Stimulated activated CD4-positive, alpha-beta T cell treated with anti-CD3 and anti-CD28 coated beads, Interleukin-12 subunit alpha, Interleukin-12 subunit beta, amount 100 ng/mL, for 24 hours (primary cell): ENCODE measurements at places on chromosomes 4 and X.
A peak's percentile ranks its signal among the peaks of the same experiment; 100 is the strongest.

DNA sequence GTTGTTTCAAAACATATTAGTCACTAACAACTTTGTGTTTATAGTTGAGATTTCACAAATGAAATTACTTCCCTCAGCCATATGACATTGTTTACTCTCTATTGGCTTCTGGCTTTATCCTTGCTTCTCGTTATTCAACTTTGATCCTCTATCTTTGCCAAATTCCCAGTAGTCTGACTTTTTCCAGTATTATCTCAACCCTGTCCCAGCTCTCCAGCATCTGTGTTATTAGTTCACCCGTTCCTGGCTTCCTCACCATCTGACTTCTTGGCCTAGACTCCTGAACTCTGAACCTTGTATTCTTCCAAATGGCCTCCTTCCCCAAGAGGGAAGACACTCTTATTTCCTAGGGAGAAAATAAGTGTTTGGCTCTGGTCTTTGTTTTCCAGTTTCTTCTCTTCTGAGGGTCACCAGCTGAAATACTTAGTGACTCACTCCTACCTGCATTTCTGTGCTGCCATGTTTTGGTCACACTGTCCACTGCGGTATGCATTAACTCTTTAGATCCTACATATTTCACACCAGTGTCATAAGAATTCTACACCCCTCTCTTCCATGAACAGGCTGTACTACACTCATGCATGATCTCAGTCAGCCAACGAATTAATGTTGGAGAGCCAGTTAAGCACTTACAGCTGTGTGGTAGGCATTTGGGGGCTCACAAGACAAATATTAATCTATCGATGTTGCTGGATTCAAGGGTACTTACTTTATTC is 17.0 kb upstream of the ARHGAP24 start:
- no peak for DNase-seq

- no peak for DNase-seq
Measured at GRCh38 chr4:34258176-34258575, 1986.1 kb downstream of the ARAP2 start.

GRCh38 chr4:15695729-15696128 is 7.1 kb upstream of the BST1 start:
- no peak for DNase-seq

DNA sequence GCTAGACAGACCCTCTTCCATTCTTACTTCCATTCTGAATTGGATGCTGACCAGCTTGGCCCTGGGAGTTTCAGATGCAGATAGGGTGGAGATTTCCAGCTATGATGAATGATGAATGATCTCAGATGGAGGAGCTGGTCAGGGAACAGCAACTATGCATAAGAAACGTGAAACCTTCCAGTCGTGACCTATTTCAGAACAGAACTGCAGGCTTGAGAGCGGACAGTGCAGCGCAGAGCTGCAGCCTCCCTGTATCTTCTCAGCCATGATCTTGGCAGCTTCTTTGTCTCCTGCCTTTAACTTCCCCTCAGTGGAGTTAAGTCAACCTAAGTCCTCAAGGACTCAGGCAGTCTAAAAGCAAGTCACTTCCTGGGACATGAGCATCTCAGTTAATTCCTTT is 43.3 kb upstream of the HAND2 start:
- DNase-seq = no peak

GRCh38 chrX:50707405-50707804 is 106.6 kb downstream of the SHROOM4 start:
- DNase-seq = no peak

- no peak for DNase-seq
Measured at GRCh38 chr4:5746829-5747737, 36.1 kb downstream of the EVC start.

DNA sequence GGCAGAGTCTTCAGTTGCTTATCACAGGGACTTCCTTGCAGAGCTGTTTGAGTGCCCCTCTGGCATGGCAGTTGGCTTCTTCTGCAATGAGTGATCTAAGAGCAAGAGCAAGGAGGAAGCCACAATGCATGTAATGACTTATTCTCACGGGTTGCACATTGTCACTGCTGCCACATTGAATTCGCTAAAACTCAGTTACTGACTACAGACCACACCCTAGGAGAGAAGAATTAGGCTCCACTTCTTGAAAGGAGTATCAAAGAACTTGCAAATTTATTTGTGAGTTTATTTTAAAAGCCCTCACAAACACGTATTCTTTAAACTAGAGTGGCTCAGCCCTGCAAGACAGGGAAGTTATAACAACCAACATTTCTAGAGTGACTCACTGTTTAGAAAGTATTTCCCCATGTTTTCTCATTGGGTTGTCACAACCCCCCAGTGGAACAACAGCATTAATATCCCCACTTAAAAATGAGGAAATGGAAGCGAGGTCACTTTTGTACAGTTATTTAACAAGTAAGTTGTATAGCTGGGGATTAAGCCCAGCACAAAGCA is 32.4 kb upstream of the RBPJ start:
- DNase-seq = peak; percentile 6

DNA sequence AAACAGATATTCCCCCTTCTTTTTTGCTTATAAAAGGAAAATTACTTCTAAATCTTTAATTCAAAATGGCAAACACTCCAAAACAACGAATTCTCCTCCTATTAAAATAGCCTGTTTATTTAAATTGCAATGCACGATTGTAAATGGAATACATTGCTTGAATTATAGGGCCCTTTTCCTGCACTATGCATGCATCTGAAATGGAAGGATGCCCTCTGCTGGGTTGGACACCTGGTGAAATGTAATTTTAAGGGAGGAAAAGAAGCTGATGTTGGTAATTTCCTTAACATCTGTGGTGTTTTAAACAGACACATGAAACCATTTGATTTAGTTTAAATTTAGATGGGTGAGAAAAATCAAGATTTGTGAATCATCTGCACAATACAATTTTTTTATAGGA is 72.8 kb downstream of the GRXCR1 start:
- DNase-seq = no peak

- no peak for DNase-seq
Measured at GRCh38 chr4:76729980-76730379, 168.0 kb downstream of the SOWAHB start.

DNA sequence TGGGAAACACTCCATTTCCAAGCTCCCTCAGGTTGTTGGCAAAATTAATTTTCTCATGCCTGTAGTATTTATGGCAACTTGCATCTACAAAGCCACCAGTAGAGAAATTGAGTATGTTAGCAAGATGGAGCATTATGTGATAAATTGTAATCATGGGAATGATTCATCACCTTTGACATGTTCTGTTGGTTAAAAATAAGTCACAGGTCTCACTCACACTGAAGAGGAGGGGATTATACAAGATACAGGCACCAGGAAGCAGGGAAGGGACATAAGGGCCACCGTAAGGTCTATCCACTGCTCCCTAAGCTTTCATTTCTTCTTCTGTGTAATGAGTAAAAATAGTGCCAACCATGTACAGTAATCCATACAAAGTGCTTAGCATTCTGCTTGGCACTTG is 313.0 kb downstream of the GBA3 start:
- DNase-seq = no peak

DNA sequence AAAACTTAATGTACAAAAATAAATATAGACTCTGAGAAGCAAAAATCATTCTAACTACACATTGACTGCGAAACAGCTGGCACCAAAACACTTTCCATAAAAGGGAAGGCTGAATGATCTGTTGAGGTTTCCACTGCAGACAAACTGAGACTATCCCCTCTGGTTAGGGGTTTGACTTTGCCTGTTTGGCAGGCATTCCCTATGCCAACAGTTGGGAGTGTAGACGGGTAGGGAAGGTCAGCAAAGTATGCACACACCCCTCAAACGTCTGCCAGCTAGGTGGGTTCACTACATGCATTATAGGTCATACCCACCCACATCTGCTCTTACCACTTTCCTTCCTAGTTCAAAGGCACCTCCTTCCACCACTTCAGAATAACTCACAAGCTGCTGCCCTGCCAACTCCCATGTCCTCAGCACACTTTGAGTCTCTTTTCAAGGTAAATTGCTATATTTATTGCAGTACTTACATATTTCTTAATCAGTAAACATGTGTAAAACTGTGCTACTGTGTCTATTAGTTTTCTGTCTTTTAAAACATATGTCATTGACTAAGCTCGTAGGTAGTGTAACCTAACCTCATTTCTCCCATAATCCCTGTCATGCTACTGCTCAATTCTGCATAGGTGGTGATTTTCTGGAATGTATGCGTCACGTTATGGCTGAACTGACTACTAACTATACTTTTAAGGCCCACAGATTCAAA is 12.4 kb downstream of the CTSO start:
- DNase-seq = no peak

DNA sequence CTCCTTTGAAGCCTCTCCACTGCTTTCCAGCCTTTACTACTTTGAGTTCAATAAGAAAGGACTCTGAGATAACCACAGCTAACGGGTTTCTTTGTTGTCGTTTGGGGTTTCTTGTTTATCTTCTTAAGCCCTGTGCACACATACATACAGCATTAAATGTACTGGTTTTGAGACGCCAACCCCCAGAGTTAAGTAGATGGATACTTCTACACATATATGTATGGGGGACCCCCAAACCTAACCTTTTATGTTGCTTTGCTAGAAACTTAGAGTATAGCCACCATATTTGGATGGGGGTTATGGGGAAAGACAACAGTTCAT is 697 bp downstream of the CEP135 start:
- no peak for DNase-seq

DNA sequence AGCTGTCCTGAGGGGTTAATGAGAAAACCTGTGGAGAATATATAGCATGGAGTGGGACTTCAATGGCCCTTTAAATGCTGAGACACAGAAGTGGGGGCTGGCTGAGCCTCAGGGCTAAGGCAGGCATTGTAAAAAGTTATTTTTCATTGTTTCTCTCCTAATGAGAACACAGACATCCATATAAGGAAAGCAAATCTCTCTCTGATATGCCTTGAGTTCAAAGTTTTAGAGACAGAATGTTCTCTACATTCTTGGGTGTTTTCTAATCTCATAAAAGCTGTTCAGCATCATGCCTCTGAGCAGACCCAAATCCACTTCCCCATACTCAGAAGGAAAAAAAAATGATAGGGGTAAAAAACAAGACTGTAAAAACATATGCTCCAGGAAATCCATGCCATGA is 16.8 kb upstream of the RAB40A start:
- no peak for DNase-seq

GRCh38 chr4:54400802-54401201 is 171.7 kb downstream of the PDGFRA start:
- DNase-seq = no peak

- DNase-seq = no peak
Measured at GRCh38 chrX:33087411-33087810, 123.9 kb downstream of the DMD start.

DNA sequence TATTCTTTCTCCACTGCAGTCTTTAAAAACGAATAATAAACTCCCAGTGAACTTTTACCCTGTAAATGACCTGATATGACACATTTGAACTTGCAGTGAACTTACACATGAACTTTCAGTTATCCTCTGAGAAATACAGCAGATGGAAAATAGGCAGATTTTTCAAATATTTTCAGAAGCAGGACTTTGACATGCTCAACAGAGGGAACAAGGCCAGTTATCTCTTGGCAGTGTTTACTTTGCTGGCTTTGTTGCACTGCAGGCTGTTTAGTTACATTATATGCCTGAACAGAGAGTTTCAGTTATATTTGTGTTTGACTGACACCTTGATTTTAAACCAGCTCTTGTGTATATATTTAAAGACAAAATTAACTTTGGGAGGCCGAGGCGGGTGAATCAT is 47.6 kb upstream of the FGG start:
- no peak for DNase-seq

GRCh38 chr4:24912252-24913118 is at the start of gene CCDC149:
Gene CCDC149, minus strand, starts transcription at chr4:24913042. Its CDS starts 178 bp downstream, at chr4:24912864.
- no peak for DNase-seq

GRCh38 chr4:134624365-134624764 is 422.8 kb upstream of the PABPC4L start:
- DNase-seq = no peak

GRCh38 chrX:44483965-44484606 is 58.6 kb downstream of the FUNDC1 start:
- DNase-seq = no peak

GRCh38 chr4:55437823-55438222 is 42.1 kb downstream of the TMEM165 start:
- DNase-seq = no peak

GRCh38 chr4:38534344-38535045 is 129.5 kb upstream of the KLF3 start:
- DNase-seq = no peak

GRCh38 chrX:125131164-125131563 is 188.5 kb upstream of the TEX13C start:
- DNase-seq = no peak

GRCh38 chrX:29627833-29628232 is 587.5 kb upstream of the MAGEB2 start:
- DNase-seq = no peak

GRCh38 chr4:158824425-158825274 is 55.8 kb downstream of the FNIP2 start:
- no peak for DNase-seq

DNA sequence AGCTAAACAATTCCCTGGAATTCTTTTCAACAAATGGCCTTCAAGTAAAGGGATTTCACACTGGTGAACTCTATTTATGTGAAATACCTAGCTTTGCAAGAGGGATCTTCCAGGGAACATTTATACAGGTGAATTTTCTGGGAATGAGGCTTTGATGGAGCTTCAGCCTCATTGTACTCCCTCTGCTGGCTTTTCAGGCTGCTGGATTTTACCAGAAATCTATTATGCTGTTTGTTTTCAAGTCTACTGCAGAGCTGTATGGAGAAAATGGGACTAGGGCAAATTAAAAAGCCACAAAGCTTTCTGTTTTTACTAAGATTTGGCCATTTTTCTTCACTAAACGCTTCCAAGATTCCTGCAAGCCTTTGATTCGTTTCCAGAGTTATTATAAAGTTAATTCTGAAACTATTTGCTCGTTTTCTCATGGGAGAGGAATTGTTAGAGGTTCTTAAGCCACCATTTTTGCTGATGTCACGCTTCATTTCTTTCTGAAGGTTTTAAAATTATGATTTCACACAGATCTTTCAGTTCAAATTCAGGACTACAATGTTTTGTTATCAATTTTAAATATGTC is 31.6 kb downstream of the KDM6A start:
- DNase-seq = no peak

DNA sequence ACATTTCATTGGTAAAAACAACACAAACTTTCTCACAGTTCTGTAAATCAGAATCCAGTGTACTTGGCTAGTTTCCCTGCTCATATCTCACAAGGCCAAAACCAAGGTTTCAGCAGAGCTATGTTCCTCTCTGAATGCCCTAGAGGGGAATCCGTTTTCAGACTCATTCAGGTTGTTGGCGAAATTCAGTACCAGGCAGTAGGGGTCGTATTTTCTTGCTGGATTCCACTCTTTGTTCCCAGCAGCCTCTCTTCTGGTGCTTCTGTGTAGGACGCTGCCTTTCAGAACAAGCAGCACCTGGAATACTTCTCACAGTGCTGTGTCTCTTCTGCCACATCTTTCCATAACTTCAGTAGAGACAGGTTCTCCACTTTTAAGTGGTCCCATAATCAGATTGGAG is 351.9 kb downstream of the PCDH18 start:
- no peak for DNase-seq

DNA sequence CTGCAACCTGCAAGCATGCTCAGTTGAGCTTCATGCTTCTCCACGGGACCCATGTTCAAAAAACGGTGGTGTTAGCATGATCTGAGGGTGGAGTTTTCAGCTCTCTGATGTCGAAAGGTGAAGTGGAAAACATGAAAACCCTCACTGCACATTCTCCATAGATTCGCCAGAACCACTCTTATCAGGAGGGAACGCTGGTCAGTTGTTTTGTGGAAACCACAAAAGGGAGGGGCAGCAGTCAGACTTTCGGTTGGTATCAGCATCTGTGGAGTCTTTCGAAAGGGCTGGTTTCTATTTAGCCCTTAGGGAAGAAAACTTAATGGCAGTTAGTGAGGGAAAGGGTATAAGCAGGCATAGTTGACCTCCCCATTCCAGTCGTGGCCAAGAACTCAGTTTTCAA is 12.6 kb downstream of the PPA2 start:
- DNase-seq = no peak
